ENCODE measurements at places on chromosomes 2 and 18. TPM values are rescaled to one million over a fixed set of nuclear protein-coding genes. Genes with fewer than 3 reads are reported as not detected.

GRCh38 chr2:156399950-156400705, 36.1 kb upstream of the GPD2 start:
- DNase-seq: peak; percentile 17

- no peak for DNase-seq
Measured at GRCh38 chr2:206079699-206080465, 6.1 kb downstream of the INO80D start.

DNA sequence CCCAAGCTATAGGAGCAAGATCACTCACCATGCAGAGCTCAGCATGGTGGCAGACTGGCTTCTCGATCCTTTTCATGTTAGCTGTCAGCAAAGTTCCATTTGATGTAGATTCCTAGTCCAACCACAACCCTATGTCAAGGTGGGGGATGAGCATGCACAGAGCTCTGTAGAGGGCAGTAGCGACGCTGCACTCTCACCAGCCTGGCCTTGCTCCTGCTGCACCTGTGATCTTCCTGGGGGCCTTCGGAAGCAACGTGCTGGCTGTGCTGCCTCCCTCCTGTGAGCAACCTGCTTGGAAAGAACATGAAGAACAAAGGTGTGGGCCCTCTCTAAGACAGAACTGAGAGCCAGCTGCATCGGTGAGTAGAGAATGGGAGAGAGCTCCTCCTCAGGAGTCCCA, 479.4 kb upstream of the MYT1L start:
- no peak for DNase-seq

DNA sequence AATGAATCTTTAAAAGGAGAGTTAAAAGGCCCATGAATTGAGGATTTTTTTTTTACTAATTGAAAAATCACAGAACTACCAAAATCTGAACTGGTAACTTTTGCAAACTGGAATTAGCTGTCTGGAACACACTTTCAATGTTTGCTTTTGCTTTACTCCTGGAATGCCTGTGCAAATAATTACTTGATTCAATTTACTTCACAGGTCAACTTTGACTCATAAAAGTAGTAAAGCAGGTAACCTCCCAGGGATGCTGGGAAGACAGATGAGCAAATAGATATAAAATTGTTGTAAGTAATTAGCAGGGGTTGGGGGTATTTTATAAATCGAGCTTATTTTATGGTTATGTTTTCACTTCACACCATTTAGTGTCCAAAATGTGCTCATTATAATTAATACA, 398.3 kb upstream of the HNRNPA3 start:
- DNase-seq: no peak

Gene RFX8
- total RNA-seq: 1.3 TPM

Gene MAT2A
- total RNA-seq: 161 TPM

Measured in pulmonary artery endothelial cell (primary cell).